ENCODE measurements at places on chromosomes 2 and 18. TPM values are rescaled to one million over a fixed set of nuclear protein-coding genes. Genes with fewer than 3 reads are reported as not detected.

Gene RTP5
- total RNA-seq = not detected

- H3K27ac ChIP-seq = no peak overlapping the region
- H3K4me3 ChIP-seq = no peak overlapping the region
- H3K36me3 ChIP-seq = no peaks in the 10 kb centered on the region
Measured at GRCh38 chr2:85828725-85829124, 60.1 kb downstream of the ST3GAL5 start.

DNA sequence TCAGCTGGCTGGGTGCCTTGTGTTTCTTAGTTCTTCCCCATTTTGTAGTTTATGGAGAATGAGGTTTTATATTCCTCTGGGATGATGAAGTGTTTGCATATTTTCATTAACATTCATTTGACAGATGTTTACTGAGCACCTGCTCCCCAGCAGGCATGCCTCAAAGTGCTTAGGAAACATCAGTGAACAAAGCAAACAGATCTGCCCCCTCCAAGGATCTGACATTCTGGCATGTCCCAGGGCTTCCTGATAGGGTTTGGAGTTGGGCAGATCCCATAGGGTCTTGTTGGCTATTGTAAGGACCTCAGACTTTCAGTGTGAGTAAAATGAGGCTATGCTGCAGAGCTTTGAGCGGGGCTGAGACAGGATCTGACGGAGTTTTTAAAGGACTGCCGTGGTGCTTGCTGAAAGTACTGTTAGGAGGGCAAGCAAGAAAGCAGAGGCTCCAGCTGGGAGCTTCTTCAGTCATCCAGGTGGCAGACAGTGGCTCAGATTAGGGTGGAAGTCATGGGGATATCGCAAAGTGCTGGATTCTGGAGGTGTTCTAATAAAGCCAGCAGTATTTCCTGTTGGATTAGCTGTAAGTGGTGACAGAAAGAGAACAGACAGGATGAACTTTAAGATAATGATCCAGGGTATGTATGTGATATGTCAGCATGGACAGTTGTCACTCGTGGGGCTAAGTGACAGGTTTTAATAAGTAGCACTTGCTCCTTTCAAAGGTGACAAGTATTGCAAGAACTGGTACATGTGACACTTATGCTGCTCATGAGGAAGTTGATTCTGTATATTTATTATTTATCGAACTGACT lies 11.3 kb upstream of the IAH1 start:
- H3K36me3 ChIP-seq = no peaks in the 10 kb centered on the region
- H3K4me1 ChIP-seq = no peaks in the 10 kb centered on the region
- no peaks in the 10 kb centered on the region for H3K27me3 ChIP-seq
- DNase-seq = no peak
- no peak overlapping the region for H3K4me3 ChIP-seq

- no peaks in the 10 kb centered on the region for H3K27me3 ChIP-seq
- no peaks in the 10 kb centered on the region for H3K36me3 ChIP-seq
- no peak for DNase-seq
- no peak overlapping the region for H3K27ac ChIP-seq
Measured at GRCh38 chr2:15844211-15844801, 96.0 kb upstream of the MYCN start.

Gene XIRP2
- total RNA-seq = not detected

- no peak overlapping the region for H3K4me3 ChIP-seq
- DNase-seq = no peak
- no peak overlapping the region for H3K27ac ChIP-seq
- H3K27me3 ChIP-seq = no peaks in the 10 kb centered on the region
Measured at GRCh38 chr18:49976001-49976400, 162.7 kb upstream of the ACAA2 start.

Gene PGAP1
- total RNA-seq = 6.4 TPM

- no peaks in the 10 kb centered on the region for H3K4me1 ChIP-seq
- no peaks in the 10 kb centered on the region for H3K27me3 ChIP-seq
- H3K36me3 ChIP-seq = no peaks in the 10 kb centered on the region
- no peak for DNase-seq
- no peak overlapping the region for H3K4me3 ChIP-seq
Measured at GRCh38 chr2:141941210-141941714, 189.6 kb downstream of the LRP1B start.

Gene SMYD1
- total RNA-seq = not detected

- H3K36me3 ChIP-seq = no peaks in the 10 kb centered on the region
- no peak for DNase-seq
- H3K27me3 ChIP-seq = no peaks in the 10 kb centered on the region
- H3K4me3 ChIP-seq = no peak overlapping the region
Measured at GRCh38 chr18:61064911-61065310, 268.3 kb upstream of the CDH20 start.

DNA sequence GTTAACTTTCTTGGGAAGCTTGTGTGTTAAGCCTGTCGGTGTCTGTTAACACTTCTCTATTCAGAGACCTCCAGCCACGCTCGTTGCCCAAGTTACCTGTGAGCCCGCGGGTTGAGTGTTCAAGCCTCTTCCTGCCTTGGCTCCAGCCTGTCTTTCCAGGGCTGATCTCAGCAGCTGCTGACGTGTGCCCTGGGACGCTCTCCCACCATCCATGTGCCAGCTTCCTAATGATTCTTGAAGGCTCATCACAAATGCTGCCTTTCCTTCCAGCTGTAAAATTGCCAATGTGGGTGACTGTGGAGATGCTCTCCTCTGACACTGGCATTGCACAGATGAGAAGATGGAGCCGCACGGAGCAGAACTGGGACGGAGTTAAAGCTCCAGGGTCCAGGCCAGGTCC lies 6.1 kb downstream of the RNF144A start:
- H3K4me1 ChIP-seq = no peaks in the 10 kb centered on the region
- H3K36me3 ChIP-seq = no peaks in the 10 kb centered on the region
- H3K4me3 ChIP-seq = no peak overlapping the region
- H3K27me3 ChIP-seq = no peaks in the 10 kb centered on the region
- H3K27ac ChIP-seq = no peak overlapping the region

GRCh38 chr2:165837122-165837521 lies 43.1 kb upstream of the GALNT3 start:
- H3K27ac ChIP-seq = no peak overlapping the region
- no peaks in the 10 kb centered on the region for H3K27me3 ChIP-seq
- H3K36me3 ChIP-seq = no peaks in the 10 kb centered on the region
- no peak for DNase-seq
- H3K4me1 ChIP-seq = no peaks in the 10 kb centered on the region
- H3K4me3 ChIP-seq = no peak overlapping the region

DNA sequence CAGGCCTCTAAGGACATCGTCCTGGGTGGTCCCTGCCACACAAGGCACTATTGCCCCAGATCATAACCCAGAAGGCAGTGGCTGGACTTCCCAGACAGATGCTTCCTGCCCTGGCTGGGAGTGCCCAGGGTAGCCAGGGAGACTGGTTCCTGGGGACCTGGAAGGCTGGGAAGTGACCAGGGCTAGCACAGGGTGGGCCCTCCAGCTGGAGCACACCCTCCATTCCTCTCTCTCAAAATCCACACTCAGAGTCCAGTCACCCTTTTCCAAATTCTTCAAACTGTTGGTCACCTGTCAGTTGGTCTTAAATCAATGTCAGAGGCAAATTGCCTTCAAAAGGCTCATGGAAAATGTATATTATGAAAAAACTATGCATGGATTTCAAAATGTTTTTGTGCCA lies 11.6 kb upstream of the TUBB6 start:
- DNase-seq = no peak
- H3K36me3 ChIP-seq = no peaks in the 10 kb centered on the region
- H3K27ac ChIP-seq = no peak overlapping the region
- H3K4me1 ChIP-seq = no peaks in the 10 kb centered on the region
- no peak overlapping the region for H3K4me3 ChIP-seq
- no peaks in the 10 kb centered on the region for H3K27me3 ChIP-seq

DNA sequence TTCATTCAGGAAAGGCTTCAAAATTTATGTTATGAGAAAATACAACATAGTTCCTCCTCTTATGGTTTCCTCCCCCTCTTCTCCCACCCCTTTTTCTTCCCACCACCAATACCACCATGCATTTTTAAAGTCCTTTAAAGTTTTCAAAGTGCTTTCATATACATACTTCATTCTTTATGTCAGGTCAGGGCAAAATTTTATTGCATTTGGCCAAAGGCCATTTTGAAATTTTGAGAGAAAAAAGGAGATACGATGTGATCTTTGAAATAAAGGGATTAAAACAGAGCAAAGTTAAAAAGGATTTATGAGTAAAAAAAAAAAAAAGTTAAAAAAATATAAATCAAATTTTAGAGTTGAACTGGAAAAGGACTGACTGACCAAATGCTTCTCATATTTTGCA lies 792.5 kb upstream of the FANCL start:
- H3K36me3 ChIP-seq = no peaks in the 10 kb centered on the region
- DNase-seq = no peak
- H3K4me3 ChIP-seq = no peak overlapping the region
- H3K27me3 ChIP-seq = no peaks in the 10 kb centered on the region
- no peak overlapping the region for H3K27ac ChIP-seq

GRCh38 chr2:64792995-64793639 lies 139.4 kb upstream of the SERTAD2 start:
- H3K4me1 ChIP-seq = peaks cover 13% of the 10 kb centered on the region
- H3K4me3 ChIP-seq = no peak overlapping the region
- no peaks in the 10 kb centered on the region for H3K27me3 ChIP-seq

Measured in Caco-2 (cell line).